ENCODE measurements at places on chromosomes 12 and 14.

DNA sequence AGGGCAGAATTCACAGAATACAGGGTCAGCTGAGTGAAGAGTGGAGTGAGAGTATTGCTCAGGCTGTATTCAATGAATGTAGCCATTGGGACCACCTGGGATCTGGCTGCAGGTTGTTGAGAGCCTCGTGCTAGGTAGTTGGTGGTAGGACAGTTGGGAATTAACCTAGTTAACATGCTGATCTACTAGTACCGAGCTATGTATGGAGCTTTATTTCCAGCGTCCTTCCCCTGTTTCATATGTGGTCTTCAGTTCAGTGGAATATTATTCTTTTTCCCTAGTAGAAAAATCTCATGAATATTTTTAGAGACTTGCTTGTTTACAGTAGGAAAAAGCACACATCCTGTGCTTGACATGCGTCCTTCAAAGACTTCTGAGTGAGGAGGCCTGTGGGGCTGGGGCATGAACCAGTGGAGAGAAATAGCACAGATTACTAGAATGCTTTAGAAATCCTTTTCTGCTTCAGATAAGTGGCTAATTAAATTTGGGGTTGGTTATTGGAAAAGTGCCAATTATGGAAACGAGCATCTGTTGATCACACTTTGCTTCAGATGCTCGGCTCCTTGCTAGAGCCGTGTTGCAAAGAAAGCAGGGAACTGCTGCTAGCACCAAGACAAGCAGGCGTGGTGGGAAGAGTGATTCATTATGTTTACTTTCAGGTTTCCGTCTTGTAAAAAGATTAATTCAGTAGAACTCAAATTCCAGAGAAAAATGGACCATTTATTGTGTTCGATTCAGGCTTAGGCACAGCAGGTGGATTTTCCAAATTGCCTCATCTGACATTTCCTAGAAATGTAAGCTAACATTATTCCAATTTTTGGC is 53.6 kb downstream of the ARF6 start:
- peak; percentile 6 for DNase-seq

DNA sequence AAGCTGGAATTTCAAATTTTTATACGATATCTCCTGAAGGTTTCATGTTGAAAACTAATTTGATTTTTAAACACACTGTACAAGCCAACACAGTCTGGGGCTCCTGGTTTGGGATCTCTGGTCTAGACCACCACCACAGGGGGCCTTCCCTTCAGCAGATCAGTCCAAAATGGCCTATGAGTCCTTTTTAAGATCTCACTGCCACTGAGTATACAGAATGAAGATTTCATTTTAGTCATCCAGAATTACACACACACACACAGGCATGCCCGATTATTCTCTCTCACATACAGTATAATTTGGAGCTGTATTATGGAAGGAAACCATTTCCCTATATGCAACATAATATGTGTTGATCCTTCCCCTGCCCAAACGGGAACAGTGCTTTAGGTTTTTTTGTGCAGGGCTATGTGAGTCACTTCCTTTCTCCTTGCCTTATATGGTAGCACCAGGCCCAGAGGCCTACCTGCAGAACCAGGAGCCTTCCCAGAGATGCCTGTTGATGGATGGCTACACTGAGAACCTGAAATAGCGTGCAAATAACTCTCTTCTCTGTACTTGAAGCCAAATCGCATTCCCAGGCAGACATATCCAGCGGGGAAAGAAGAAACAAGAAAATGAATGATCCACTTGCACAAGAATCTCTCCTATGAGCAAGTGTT is 28.1 kb upstream of the WNK1 start:
- no peak for DNase-seq

- DNase-seq, result no peak
Observed at GRCh38 chr12:98002887-98003493, 512.4 kb upstream of the TMPO start.

- DNase-seq, result no peak
Observed at GRCh38 chr14:46063872-46064271, 587.7 kb downstream of the RPL10L start.

- DNase-seq, result no peak
Observed at GRCh38 chr12:4280351-4281163, 7.0 kb downstream of the CCND2 start.
